ENCODE measurements at places on chromosomes 2 and 18.
A peak's percentile ranks its signal among the peaks of the same experiment; 100 is the strongest.

- no peak for DNase-seq
These were observed 162.9 kb upstream of the APCDD1 start for GRCh38 chr18:10291568-10291981.

GRCh38 chr2:27990030-27990590 is 99.6 kb downstream of the BABAM2 start:
- no peak for DNase-seq

DNA sequence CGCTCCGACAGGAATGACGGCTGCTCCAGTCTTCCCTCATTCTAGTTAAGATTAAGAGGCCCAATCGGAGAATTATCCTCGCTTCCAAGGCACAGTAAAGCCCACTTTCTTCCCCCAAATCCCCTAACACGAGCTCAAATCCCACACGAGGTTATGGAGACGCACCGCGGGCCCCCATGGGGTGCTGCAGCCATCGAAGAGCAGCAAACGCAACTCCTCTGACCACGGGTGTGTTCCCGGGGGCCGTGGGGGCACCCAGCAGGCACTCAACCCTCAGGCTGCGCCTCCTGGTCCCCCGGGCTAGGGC is 446 bp downstream of the COPS9 start:
- no peak for DNase-seq

DNA sequence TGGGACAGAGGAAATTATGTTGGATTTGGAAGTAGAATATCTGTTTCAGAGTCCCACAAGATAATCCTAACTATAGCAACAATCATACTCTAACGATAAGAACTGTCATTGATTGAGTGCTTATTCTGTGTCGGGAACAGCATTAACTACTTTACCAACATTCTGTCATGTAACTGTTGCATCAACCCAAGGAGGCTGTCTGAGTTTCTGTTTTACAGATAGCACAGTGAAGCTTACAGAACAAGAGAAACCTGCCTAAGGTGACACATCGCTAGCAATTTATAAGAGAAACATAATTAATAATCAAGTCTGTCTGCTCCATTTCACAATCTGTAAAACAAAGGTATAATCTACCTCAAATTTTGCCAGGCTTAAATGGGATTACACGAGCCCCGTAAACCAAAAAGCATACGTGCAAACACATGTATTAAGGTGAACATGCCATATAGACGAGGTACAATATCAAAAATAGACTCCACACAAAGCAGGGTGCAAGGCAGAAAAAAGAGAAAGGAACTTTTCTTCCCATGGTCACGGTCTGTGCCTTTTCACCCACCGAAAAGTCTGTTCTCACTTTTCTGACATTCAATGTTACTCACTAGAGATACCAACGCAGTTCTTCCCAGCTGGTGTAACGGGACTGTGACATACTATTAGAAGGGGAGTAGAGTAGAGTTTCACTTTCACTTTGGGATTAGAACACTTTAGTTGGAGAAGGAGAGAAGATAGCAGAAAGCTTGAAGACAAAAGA is 37.2 kb upstream of the SLC8A1 start:
- DNase-seq, result peak; percentile 42

DNA sequence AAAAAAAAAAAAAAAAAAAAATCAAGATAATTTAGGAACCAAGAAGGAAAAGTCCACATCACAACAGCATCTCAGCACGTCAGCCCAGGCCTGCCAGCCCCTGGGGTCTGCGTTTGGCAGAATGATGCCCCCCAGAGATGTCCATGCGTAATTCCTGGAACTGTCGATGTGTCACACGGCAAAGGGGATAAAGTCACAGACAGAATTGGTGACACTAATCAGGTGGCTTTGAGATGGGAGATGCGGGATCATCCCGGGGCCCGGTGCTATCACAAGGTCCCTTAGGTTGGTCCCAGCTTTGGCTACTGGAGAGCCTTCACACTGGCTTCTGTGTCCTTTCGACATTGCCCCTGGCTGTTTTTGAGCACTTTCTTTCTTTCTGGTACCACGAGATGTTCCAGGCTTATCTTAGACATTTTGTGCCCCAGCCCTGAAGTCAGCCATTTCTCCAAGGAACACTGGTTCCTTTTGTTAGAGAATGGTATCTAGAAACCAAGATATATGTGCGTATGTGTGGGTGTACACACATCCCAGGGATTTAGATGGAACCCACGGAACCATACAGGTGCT is 20.7 kb downstream of the RAMP1 start:
- DNase-seq, result no peak

- DNase-seq, result peak; percentile 50
These were observed 20.8 kb upstream of the MYO3B start for GRCh38 chr2:170157025-170157684.
